ENCODE measurements at places on chromosomes 6 and 20.

DNA sequence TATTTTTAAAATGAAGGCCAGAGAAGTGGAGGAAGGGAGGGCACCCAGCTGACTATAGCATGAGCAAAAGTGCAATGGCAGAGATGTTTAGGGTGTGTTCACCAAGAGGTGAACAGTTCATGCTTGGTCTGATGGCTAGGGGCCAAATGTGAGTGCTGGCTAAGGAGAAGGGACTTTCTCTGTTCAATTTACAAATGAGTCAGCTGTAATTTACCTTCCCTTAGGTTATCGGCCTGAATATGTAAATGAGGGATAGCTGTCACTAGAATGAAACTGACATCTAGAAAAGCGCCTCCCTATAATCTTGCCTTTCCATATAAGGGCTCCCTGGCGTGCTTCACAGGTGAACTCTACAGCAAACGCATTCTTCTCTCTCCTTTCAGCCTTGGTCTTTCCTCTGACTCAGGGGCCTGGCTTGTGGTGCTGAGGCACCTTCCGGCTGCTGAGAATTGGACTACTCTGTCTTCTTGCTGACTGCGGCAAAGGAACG lies 114.7 kb upstream of the BACH2 start:
- DNase-seq: peak; percentile 69

- DNase-seq: no peak
These were observed 2.5 kb upstream of the FYN start for GRCh38 chr6:111875741-111876140.

GRCh38 chr6:136738692-136739057 lies 53.6 kb downstream of the MAP3K5 start:
- DNase-seq: no peak

DNA sequence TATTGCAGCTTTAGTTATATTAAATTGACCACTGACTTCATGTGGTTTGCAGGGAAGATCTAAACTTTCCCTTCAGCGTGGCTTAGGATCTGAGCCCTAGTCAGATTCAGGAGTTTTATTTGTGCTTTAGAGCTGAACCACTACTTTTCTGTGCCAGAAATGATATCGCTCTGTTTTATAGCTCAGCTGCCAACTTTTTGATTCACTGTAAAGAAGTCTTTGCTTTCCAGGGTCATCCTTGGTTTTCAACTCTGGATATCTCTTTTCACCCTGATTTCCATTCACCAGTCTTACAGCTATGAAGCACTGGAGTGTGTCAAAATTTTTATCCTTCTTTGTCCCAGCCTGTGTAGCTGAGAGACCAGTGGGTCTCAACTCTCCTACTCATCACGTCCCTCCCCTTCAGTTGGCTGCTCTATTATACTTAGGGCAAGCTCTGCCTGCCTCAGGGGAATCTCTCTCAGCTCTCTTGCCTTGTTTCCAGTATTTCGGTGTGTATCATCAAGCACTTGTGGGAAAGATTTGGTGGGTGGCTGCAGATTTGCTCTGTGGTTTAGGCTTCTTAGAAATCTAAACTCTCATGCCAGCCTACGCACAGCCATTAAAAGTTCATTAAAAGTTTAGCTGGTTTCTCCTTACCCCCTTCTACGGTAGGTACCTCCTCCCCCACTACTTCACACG lies 425.5 kb downstream of the TENT5A start:
- no peak for DNase-seq

DNA sequence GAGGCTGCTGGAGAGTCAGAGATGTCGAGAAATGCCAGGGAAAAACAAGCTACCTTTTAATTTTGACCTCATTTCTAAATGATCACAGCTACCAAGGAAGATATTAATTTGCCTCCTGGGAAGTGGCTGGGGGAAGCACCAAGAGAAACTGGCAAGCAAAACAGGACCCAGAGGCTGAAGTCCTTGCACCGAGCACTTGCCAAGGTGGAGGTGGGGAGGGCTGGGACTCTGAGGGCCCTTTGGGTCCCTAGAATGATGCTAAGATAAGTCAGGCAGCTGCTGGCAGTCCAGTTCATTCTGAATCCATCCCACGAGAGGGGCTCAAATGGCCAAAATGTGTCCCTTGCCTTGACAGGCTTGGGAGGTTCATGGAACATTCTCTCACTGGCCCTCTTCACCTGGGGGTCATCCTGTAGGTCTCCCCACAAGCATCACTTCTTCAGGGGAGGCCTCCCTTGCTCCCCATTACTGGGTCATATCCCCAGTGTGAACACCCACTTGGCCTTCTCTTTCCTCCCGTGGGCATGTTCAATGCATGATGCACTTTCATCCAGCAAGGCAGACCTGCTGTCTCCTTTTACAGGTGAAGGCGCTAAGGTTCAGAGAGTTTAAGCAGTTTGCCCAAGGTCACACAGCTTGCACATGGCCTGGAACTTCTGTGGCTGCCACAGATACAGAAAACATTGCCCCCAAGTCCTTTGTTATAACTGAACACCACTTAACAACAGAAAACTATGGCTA lies 39.1 kb upstream of the BLCAP start:
- DNase-seq: no peak

DNA sequence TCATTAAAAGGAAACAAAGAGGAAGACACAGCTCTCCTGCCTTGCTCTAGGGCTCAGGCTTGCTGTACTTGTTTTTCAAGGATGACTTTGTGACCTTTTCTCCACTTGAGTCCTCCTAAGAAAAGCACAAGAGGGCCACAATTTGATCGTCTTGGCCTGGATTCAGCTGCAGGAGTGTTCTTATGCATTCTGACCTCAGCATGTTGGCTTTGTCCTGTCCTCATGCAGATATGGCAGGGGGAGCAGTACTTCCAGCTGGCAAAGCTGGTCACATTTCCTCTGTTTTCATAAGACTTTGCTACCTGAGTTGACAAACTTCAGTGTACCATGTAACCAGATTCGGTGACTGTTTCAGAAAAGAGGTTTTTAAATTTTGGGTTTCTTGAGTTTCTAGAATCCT lies 30.8 kb downstream of the KDM1B start:
- no peak for DNase-seq

GRCh38 chr6:51778666-51779065 lies 308.7 kb downstream of the PKHD1 start:
- DNase-seq: no peak

DNA sequence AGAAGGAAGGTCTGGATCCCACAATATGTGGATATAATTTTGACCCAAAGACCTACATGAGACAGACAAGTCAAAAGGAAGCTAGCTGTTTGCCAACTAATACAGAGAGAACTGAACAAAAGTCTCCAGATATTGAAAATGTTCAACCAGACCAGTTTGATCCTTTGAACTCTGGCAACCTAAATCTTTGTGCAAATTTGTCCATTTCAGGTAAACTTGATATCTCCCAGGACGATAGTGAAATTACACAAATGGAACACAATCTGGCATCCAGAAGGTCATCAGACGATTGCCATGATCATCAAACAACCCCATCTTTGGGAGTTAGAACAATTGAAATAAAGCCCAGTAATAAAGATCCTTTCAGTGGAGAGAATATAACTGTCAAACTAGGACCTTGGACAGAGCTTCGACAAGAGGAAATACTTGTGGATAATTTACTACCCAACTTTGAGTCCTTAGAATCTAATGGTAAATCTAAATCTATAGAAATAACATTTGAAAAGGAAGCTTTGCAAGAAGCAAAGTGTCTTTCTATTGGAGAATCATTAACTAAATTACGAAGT lies 41.9 kb upstream of the SDHAF4 start:
- DNase-seq: no peak

All from activated naive CD8-positive, alpha-beta T cell treated with anti-CD3 and anti-CD28 coated beads, Interleukin-2, amount 50 U/mL, for 24 hours (primary cell).